ENCODE measurements at places on chromosomes 3 and 15.
A peak's percentile ranks its signal among the peaks of the same experiment; 100 is the strongest.

DNA sequence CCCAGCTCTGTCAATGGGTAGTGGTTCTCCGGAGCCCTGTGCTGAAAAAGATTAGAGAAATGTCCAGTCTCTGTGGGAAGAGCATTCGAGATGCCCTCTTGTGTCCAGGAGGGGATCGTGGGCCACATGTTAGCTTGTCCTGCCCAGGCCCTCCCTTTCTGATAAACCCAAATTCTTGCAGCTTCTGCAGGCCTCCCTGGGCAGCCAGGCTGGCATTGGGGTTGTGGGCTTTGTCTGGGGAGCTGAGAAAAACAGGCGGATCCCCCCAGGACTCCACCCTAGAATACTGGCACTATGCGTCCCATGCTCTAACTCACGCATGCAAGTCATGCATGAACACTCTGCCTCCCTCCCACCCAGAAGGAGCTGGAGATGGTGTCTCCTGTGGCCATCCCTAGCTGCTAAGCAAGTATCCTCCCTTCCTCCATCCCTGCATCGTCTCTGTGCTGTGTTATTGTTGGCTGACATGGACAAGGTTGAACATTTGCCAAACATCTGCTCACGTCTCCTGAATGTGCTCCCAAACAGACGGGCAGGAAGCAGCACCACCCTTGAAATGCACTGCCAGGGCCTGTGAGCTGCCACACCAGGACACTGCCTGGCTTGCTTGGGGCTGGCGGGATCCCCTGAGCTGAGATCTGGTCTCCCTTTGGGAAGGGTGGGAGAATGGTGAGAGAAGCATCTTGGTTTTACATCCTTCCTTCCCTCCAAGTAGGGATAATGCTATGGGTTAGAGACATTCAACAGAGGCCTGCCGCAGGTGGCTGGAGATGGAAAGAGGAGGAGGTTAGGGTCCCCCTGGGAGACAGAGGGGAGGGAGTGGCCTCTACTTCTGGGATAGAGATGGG, 26.5 kb downstream of the CFAP161 start:
- no peak for DNase-seq

- no peak for DNase-seq
These were observed 28.9 kb downstream of the POLR2M start for GRCh38 chr15:57735431-57735830.

DNA sequence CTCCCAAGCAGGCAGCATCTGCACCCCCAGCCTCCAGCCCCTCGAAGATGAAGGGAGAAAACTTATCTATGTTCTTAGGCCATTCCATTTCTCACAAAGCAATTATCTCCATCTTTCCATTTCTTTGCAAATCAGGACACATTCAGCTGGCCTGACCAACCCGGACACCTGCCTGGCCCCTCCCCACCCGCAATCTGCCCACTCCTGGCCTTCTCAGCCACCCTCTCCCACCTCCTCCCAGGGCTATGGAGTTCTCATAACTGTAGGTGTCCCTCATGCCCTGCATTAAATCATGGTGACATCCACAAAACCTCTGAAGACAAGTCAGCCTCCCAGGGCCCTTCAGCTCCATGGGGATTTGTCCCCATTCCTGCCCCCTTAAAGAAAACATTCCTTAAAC, 119.3 kb downstream of the MEGF11 start:
- DNase-seq: no peak

GRCh38 chr3:129605203-129605921, 1.1 kb downstream of the PLXND1 start:
- no peak for DNase-seq

GRCh38 chr3:162769564-162769963, 1273.0 kb downstream of the OTOL1 start:
- DNase-seq: peak; percentile 19

DNA sequence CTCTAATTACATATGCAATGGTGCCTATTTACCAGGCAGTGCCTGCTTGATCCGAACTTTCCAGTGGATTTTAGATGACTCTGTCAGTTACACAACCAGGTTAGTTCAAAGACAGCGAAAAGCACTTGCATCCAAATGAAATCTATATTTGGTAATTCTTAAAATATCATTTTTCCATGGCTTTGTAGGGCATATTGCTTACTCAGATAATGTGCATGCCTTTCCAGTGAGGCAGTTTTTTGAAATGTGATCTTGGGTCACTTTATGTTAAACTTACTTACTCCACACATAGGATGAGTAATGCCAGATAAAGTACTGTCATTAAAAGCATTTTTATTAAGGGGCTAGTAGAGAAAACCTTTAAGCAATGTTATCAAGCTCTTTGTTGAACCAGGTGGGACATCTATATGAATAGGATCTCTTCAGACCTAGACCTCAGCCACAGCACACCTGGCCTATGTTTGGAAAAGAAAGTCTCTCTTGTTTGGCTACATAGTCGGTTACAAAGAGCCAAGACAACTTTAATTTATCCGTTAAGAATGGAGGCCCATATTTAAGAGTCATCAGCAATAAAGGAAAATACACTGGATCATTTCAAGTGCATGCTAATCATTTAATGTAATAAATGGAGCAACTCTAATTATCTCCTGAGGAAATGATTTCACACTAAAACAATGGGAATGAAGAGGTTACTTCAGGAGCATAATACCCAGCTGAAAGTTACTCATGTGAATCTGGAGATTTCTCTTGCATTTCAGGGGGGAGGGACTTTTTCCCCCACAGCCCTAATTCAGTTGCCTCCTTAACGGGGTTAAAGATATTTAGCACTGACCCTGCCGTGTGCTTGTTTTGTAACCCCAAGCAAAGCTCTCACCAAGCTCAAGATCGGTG, 56.3 kb upstream of the TMCO5A start:
- DNase-seq: no peak

- DNase-seq: no peak
These were observed 719.6 kb upstream of the NR2F2 start for GRCh38 chr15:95610945-95611344.

GRCh38 chr15:70259028-70259424, 161.3 kb upstream of the TLE3 start:
- DNase-seq: no peak

- no peak for DNase-seq
These were observed 20.0 kb downstream of the ARHGEF3 start for GRCh38 chr3:56781762-56782161.

DNA sequence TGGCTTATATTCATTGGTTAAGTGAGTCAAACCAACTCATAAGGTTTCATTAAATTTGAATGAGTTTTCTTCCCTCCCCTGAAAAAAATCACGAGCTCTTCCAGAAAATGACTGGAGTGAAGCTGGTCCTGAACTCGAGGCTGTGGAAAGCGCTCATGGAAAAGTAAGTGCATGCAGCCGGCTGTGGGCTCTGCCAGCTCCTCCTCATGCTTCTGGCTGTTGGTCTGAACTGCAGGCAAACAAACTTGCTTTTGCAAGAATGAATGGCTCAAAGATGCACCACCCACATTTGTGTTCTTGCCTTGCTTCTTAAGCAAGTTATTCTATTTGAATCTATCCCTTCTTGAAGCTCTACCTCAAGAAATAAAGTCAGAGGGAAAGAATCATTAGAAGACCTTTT, 6.2 kb downstream of the ETV5 start:
- DNase-seq: no peak

- DNase-seq: no peak
These were observed 54.1 kb downstream of the TP63 start for GRCh38 chr3:189685291-189685690.
